ENCODE measurements at places on chromosomes 3 and 15. TPM values are rescaled to one million over a fixed set of nuclear protein-coding genes. Genes with fewer than 3 reads are reported as not detected.

DNA sequence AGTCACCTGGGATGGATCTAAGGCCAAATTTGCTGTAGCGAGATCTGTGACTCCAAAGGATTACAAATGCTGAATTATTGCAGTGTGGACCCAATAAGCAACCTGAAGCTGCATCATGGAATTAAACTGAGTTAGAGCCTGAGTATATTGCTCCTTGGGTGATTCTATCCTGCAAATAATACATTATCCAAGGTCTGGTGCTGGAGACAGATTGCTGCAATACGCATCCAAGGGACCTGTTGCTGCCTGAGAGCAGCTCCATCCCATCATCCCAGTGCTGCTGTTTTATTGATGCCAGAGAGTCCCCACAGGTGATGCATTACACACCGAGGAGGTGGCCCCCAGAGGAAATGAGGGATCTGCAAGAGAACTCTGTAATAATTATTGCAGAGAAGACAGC, 31.6 kb upstream of the PCSK6 start:
- no peak for DNase-seq

DNA sequence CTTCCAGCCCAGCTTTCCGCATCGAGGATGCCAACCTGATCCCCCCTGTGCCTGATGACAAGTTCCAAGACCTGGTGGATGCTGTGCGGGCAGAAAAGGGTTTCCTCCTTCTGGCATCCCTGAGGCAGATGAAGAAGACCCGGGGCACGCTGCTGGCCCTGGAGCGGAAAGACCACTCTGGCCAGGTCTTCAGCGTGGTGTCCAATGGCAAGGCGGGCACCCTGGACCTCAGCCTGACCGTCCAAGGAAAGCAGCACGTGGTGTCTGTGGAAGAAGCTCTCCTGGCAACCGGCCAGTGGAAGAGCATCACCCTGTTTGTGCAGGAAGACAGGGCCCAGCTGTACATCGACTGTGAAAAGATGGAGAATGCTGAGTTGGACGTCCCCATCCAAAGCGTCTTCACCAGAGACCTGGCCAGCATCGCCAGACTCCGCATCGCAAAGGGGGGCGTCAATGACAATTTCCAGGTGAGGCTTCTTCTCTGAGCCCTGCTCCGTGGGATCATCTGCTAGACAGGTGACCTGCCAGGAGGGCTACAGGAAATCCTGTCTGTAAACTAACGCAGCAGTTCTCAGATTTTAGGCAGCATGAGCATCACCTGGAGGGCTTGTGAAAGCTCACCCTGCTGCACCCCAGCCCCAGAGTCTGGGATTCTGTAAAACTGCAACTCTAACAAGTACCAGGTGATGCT, 1.6 kb downstream of the THBS1 start:
- DNase-seq: no peak

DNA sequence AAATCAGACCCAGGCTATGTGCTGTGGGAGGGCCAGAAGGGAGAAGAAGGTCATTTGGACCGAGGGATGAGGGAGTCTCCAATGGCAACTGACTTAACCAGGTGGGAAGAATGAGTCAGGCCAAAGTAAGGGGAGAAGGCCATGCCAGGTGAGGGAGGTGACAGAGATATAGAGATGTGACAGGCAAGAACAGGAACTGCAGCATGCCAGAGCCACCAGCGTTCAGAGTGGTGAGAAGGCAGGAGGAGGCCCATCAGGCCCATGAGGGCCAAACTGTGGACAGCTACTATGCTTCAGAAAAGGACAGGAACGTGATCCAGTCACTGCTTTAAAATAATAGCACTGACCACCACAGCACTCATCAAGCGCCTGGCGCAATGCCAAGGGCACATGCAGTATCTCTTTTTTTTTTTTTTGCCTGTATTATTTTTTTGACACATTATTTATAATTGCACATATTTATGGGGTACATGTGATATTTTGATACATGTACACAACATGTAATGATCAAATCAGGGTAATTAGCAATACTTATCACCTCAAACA, 154.3 kb upstream of the IGF1R start:
- no peak for DNase-seq

Gene CSPG5
- polyA plus RNA-seq: 2.1 TPM

DNA sequence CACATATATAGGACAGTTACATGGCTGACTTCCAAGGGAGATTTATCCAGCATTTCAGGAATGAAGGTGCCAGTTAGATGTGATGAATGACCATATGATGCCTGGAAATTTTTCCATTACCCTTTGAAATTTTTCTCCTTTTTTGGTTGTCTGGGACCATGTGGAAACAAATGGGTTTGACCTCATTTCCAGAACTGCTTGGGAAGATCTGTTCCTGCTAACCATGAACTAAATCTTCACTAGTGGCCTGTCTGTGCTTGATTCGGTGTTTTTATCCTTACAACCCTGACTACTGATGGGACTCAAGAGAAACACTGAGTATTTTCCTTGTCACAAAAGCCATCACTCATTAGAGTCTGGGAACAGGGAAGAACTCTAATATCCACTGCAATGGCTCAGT, 409.4 kb downstream of the PDCD6IP start:
- no peak for DNase-seq

DNA sequence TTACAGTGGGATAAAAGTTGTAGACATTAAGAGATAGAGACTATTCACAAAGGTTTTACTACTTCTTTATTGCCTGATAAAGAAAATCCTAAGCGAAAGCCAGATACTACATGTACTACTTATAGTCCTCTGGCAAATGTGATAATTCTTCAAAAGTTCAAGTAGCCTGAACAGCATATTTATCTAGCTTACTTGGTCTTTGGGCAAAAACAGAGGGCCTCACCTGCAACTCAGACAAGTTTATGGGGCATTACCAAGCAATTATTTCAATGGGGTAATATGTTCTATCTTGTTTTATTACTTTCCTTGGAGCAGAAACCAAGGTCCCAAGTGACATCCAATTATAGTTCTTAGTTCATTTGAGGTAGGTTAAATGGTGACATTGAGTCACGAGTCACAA, 390.1 kb upstream of the ARHGEF26 start:
- no peak for DNase-seq

Gene SYNPR
- polyA plus RNA-seq: not detected
